ENCODE measurements at places on chromosomes 16 and 17.
A peak's percentile ranks its signal among the peaks of the same experiment; 100 is the strongest.

- no peak for DNase-seq
Observed at GRCh38 chr17:60006160-60006559, 41.6 kb upstream of the RNFT1 start.

GRCh38 chr17:49585422-49586027 lies 9.9 kb downstream of the NXPH3 start:
- DNase-seq = peak; percentile 61

- DNase-seq = no peak
Observed at GRCh38 chr16:53372992-53373871, 61.0 kb upstream of the RBL2 start.

- DNase-seq = no peak
Observed at GRCh38 chr16:2425008-2425518, 4.2 kb upstream of the CCNF start.

GRCh38 chr17:77345260-77345910 lies 204.6 kb downstream of the SEC14L1 start:
- no peak for DNase-seq

- no peak for DNase-seq
Observed at GRCh38 chr16:47943235-47943634, 212.6 kb downstream of the ABCC12 start.

DNA sequence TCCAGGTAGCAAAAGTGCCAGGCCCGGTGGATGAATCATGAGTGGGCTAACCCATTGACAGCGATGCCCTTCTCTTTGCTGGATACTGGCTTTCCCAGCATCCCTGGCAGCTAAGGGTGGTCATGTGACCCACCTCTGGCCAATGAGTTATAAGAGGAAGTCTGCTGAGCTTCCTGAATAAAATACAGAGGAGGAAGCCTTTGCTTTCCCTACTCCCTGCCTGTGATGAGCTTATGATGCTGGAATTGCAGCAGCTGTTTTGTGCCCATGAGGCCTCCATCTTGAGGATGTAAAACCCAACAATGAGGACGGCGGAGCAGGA lies 15.0 kb upstream of the ATP2A3 start:
- DNase-seq = no peak

DNA sequence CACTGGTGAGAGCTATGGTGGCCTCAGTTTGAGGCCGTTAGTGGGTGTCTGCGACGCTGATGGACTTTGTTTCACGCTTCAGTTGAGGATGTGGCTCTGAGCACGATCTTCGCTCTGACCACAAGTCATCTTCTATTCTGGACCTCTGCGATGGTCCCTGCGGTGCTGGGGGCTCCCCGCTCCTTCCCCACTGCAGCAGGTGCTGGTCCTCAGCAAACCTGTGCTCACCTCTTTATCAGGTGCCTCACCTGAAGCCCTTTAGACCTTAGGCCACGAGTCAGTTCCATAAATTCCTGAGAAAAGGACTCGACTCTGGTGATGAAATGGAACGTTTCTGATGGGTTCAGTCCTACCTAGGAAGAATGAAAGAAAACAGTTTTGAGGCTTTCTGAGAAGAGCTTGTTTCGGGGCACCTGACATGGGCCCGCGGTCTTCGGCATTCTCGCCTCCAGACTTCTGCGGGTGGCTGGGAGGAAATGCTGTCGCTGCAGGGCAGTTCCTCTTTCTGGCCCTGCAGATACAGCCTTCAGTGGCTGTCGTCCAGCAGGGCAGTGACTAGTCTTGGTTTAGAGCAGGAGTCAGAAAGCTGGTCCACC lies 4.7 kb downstream of the KCTD5 start:
- peak; percentile 4 for DNase-seq

GRCh38 chr17:45106096-45106495 lies 26.2 kb downstream of the PLCD3 start:
- DNase-seq = no peak

DNA sequence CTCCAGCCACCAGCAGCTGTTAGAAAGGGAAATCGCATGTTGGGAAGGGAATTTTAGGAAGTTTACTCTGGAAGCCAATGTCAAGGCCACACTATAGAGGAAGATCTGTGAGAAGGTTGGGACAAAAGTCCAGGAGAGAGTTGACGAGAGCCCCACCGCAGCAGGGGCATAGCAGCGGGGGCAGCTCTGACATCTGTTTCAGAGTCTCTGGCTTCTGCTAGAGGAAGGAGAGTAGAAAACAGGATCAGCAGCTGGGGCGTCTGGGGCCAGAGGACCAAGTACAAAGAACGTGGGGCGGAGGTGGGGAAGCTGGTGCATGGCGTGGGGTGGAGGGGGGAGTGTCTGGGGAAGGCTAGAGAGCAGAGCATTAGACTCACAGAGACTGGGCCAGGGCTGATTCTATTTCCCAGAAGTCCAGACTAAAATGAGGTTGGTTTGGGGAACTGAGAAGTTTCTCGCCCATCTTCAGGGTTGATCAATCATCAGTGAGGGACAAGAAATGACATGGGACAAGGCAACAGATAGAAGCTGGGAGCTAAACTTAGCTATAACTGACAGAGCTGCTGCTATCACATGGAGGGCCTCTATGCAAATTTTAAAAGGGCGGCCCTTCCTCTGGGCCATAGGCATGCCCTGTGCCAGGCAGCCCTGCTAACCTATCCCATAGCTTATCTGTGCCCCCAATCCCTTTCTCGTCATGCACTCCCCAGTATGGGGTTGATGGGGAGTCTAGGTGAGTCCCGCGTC lies 1.2 kb downstream of the RABEP2 start:
- DNase-seq = no peak

DNA sequence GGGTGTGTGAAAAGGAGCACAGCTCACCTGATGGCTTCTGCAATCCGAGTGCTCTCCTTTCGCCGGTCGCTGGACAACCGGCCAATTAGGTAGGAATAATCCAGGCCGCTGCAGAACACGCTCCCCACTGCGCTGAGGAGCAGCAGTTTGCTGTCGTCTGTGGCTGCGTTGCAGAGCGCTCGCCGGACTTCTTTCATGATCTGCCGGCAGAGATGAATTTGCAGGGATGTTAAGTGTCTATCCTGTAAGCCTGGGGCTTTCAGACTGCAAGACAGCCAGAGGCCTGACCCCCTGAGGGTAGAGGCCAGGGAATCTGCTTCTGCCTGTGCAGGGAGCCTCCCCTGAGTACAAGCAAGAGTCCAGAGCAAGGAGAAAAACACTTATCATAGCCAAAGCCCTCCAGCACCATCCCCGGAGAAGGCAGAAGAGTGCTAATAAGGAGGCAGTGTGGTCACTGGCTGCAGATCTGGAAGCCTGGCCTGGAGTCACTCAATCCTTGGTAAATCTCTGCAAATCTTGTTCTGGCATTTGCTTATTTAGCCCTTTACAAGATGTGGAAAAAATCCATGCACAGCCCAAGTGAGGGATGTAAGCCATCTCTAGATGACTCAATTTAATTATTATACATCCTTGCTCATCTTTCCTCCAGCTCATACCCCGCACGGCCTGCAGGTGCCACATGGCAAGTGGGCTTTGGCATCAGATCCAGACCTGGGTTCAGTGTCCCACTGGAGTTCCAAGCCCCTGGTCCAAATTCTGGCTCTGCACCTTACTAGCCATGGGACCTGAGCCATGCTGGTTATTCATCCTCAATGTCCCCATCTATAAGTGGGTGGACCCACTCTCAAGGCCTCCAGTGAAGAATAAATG lies 80.2 kb downstream of the DYNLRB2 start:
- DNase-seq = no peak

GRCh38 chr17:44677136-44677535 lies 12.4 kb downstream of the CCDC43 start:
- DNase-seq = no peak
